Fibroblast of the aortic adventitia (primary cell): ENCODE measurements at places on chromosomes 16 and 17. TPM values are rescaled to one million over a fixed set of nuclear protein-coding genes. Genes with fewer than 3 reads are reported as not detected.
A peak's percentile ranks its signal among the peaks of the same experiment; 100 is the strongest.

The FOXO3B gene
- total RNA-seq, result 3.4 and 5.4 TPM in 2 replicates

- DNase-seq, result peak; percentile 91
These were observed at the start of gene MILR1 for GRCh38 chr17:64448665-64449512. Gene MILR1, plus strand, starts transcription at chr17:64449115. Its CDS starts 54 bp downstream, at chr17:64449169.

- DNase-seq, result peak; percentile 22
These were observed 1.0 kb upstream of the SLC12A4 start for GRCh38 chr16:67969254-67970039.

- no peak for DNase-seq
These were observed 403.8 kb downstream of the SEC14L1 start for GRCh38 chr17:77544347-77545110.

The NPIPA2 gene
- total RNA-seq, result 0.36 TPM in 1 of 2 replicates, not detected in the other

- DNase-seq, result no peak
These were observed 257 bp downstream of the SNAI3 start for GRCh38 chr16:88686062-88686438.

DNA sequence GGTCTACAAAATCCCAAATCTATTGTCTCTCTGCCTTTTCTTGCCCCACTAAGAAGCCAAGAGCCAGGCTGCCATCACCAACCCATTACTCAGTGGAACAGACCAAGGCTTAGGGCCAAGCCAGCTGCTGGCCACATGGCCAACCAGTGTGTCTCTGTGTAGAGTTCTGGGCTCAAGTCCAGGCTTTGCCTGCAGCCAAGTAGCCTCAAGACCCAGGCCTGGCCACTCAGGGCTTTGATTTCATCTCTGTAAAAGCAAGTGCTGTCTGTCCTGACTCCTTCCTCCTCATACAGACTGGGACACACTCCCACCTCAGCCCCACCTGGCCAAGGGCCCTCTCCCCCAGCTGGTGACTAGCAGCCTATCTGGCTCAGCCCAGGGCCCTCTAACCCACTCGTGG lies 14.6 kb downstream of the SREBF1 start:
- peak; percentile 96 for DNase-seq

GRCh38 chr17:82475458-82475857 lies 16.9 kb downstream of the NARF start:
- no peak for DNase-seq

The SECTM1 gene
- 9.8 and 34.2 TPM in 2 replicates for total RNA-seq

- DNase-seq, result no peak
These were observed 1337.5 kb upstream of the CDH8 start for GRCh38 chr16:63373744-63374143.

- DNase-seq, result no peak
These were observed 11.1 kb downstream of the TSC2 start for GRCh38 chr16:2058872-2059271.

DNA sequence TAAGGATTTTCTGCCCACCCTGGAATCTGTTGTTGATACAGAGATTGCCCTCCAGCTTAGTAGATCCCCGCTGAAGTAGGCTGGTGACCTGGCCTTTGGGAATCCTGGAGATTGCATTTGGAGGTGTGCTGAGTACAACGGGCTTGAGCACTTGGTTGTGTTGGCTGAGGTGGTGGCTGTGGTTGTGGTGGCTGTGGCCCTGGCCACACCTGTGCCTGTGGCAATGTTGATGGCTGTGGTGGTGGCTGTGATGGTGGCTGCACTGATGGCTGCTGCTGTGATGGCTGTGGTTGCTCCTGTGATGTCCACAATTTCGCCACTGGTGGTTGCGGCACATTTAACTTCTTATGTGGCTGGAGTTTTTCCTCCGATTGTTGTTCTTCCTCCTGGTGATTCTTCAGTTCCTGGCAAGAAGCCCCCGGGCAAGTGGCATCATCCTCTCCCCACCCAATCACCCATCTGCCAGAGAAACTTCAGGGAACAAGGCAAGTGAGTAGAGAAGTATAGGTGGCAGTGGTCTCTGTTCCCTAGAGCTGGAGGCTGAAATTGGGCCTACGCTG lies 4.2 kb downstream of the CCDC200 start:
- DNase-seq, result no peak

The PRSS53 gene
- 1.6 and 2.8 TPM in 2 replicates for total RNA-seq

- no peak for DNase-seq
These were observed 4.0 kb downstream of the CCL4 start for GRCh38 chr17:36107660-36108059.

DNA sequence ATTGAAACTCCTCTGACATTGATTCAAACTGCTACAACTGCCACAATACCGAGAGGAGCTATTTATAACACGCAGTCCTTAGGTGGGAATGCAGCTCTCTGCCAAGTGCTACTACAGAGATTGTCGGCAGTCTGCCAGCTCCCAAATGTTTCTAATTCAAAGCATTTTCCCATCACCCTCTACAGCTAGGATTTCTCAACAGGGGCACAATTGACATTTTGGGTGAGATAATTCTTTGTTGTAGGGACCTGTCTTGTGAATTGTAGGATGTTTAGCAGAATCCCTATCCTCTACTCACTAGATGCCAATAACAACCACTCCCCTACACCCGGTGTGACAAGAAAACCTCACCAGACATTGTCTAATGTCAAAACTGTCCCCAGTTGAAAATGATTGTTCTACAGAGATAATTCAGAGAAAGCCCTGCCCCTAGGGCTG lies 7.8 kb upstream of the N4BP1 start:
- peak; percentile 84 for DNase-seq

DNA sequence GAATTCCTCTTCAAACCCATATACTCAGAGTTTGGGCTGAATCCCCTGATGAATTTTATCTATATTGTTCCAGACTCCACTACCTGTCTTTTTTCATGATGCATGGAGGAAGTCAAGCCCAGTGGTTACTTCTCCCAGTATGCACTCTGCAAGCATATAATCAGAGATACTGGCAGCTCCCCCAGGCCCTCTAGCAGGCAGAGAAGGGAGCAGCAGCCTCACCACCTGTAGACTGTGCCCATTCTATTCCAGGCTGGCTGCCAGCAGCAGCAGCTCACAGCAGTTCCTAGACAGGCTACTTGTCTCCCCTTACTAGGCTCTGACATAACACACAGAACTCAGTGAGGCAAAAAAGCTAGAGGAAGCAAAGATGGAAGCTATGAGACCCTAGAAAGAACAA lies 3.4 kb downstream of the MKS1 start:
- no peak for DNase-seq

- DNase-seq, result peak; percentile 23
These were observed 31.0 kb downstream of the HEATR3 start for GRCh38 chr16:50096791-50097190.

DNA sequence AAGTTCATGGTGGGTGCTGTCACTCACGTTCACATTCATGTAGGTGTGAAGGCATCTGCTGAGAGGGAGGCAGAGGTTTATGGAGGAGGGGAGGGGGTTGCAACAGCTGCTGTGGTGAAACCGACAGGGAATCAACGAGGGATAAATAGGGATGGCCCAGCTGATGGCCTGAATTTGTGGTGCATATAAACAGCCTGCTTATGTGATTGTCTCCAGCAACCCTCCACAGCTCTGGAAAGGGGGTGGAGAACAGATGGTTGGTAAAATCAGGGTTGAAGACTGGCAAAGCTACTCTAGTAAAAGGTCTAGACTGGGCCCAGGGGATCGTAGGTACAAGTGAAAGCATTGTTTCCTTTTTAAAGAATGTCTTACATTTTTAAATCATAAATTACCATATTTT lies 53.7 kb downstream of the IQCK start:
- DNase-seq, result no peak

- DNase-seq, result no peak
These were observed 87.9 kb downstream of the ABR start for GRCh38 chr17:1091900-1092299.

The GPR142 gene
- total RNA-seq, result not detected in 2 replicates

The ACSM5 gene
- total RNA-seq, result not detected in 2 replicates

DNA sequence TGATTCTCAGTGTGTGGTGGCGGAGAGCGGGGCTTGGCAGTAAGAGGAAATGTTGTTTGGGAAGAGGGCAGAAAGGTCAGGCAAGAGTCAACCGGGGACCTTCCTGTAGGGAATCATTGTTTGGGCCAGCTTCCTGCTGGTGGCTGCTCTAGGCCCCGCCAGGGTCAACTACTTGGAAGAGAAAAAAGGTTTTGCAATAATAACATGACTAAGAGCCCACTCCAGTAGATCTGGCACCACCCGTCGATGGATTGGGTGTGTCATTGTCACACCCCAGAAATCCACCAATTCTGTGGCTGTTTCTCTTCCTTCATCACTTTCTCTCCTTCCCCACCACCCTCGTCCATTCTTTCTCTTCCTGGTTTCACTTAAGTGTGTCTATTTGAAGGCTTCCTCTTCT lies 4.2 kb upstream of the KRT24 start:
- DNase-seq, result peak; percentile 18

The CTRL gene
- total RNA-seq, result 0.27 and 4.6 TPM in 2 replicates

The KRTAP2-1 gene
- not detected in 2 replicates for total RNA-seq

The ABCA9 gene
- total RNA-seq, result 122 and 235 TPM in 2 replicates

DNA sequence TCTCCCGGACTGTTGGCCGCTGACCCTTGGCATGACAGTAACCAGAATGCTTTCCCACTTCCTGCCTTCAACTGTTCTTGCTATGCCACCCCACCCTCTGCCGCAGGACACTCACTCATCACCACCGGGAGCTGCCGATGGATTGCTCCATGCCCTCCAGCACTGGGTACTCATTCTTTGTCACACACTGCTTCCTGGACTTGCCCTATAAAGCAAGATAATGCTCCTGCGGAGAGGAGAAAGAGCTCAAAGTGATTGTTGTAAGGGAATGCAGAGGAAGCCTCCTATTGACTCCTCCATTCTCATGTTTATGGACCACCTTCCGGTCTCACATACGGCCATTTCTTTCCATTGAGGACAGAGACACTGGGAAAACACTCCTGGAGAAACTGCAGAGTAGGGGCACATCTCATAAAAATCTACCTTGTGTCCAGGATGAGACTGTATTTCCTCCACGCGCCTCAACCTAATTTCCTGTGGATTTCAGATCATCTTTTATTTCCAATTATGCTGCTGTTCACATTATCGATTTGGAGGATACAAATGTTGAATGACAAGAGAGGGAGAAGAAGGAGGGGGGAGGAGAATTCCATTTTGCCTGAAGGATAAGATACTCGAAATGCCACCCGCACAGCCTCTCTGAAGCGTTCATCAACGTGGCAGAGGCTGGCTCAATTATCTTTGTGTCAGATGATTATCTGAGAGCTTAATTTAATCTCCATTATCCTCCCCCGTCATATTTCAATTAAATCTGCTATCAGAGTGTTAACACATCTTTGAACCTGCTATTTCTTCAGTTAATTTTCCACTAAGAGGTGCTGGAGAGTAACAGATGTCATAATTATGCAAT lies 486.1 kb upstream of the SALL1 start:
- DNase-seq, result no peak

DNA sequence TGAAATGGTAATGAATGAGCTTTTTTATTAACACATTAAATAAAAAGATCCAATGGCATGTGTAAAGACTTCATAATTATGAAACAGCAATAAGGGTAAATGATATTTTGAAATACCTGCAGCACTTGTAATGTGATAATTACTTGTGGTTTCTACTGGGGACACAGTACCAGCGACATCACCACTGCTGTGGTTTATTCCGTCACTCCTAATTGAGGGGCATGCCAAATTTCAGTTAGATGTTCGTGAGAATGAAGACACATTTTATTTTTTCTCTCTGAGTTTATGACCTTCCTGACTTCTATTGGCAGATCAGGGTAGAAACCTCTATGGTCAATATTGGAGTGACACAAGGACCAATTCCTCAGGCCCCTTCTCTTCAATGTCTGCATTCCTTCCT lies 131.9 kb upstream of the XYLT1 start:
- DNase-seq, result no peak

DNA sequence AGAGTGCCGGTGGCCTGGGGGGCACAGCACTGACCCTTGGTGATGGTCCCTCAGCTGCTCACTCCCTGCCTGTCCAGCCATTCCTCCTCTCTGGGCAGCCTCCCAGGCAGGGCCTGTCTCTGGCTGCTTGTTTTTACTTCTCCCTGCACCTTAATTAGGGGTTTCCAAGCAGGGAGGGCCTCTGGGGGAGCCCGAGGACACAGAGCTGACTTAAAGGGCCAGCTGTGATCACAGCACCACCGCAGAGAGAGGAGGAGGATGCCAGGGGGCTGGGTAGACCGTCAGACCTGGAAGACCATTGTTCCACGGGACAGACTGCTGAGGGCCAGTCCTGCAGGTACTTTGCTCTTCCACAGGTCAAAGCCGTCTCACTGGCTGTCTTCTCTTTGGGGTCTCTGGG lies 1.2 kb upstream of the DPH1 start:
- DNase-seq, result no peak

The SKAP1 gene
- total RNA-seq, result not detected in 2 replicates

The HS3ST3B1 gene
- total RNA-seq, result 2.3 and 9.1 TPM in 2 replicates

DNA sequence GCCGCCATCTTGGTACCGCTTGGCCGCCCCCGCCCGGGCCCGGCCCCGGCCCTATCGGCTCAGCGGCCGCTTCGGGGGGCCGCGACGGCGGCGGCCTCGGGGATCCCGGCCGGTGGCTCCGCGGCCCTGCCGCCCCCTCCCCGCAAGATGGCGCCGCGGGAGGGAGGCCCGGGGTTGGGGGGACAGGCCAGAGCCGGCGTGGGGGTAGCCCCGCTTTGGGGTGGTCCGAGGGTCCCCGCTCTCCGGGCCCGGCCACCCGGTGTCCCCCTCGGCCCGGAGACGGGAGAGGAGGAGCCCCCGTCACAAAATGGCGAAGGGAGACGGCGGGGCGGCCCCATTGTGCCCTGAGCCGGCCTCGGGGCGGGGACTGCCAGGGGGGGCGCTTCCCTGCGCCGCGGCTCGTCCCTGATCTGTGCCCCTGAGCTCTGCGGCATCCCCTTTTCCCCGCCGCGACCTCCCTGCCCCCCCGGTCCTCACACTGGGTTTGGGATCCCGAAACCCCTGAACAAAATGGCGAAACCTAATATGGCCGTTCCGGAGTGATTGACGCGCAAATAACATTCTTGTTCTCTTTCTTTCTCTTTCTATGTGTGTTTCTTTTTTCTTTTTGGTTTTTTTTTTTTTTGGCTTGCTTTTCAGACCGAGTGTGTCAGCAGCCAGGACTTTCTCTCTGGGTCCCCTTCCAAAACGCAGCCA lies 986 bp downstream of the HAPSTR1 start:
- DNase-seq, result no peak

The MSLN gene
- total RNA-seq, result not detected in 2 replicates

- DNase-seq, result no peak
These were observed 24.4 kb upstream of the CREBBP start for GRCh38 chr16:3904875-3905274.

- DNase-seq, result peak; percentile 39
These were observed 446.7 kb downstream of the HS3ST3B1 start for GRCh38 chr17:14747603-14747950.

- DNase-seq, result no peak
These were observed 79.9 kb downstream of the TMC6 start for GRCh38 chr17:78048346-78049292.

- no peak for DNase-seq
These were observed 4.8 kb downstream of the RNF213 start for GRCh38 chr17:80265205-80266068.
